Posterior vena cava (tissue), 2 donors: ENCODE measurements at places on chromosomes 2 and 18. TPM values are rescaled to one million over a fixed set of nuclear protein-coding genes. Genes with fewer than 3 reads are reported as not detected.

The AGAP1 gene
- total RNA-seq = 28.9 TPM

The KCNE4 gene
- 23.0 TPM for total RNA-seq

The GAREM2 gene
- total RNA-seq = 6.9 TPM

The DOK6 gene
- total RNA-seq = 8.7 TPM

The IL1B gene
- total RNA-seq = 1.1 TPM

The ARHGEF33 gene
- total RNA-seq = 0.48 TPM

The SAG gene
- not detected for total RNA-seq

The ITPRIPL1 gene
- total RNA-seq = 0.69 TPM

The CELF4 gene
- total RNA-seq = not detected

The TXNDC2 gene
- total RNA-seq = 0.19 TPM

The OSBPL6 gene
- 2.0 TPM for total RNA-seq

The RNU2-63P gene
- 11.5 TPM for total RNA-seq

The CASP10 gene
- total RNA-seq = 12.7 TPM

The SERPINB11 gene
- total RNA-seq = not detected

The NFU1 gene
- 35.3 TPM for total RNA-seq

The DSG1 gene
- not detected for total RNA-seq

The GPR75 gene
- total RNA-seq = 2.1 TPM

The POTEI gene
- not detected for total RNA-seq

The C2orf78 gene
- not detected for total RNA-seq

GRCh38 chr2:15840148-15840547 is 100.2 kb upstream of the MYCN start:
- peak; percentile 10 for DNase-seq

DNA sequence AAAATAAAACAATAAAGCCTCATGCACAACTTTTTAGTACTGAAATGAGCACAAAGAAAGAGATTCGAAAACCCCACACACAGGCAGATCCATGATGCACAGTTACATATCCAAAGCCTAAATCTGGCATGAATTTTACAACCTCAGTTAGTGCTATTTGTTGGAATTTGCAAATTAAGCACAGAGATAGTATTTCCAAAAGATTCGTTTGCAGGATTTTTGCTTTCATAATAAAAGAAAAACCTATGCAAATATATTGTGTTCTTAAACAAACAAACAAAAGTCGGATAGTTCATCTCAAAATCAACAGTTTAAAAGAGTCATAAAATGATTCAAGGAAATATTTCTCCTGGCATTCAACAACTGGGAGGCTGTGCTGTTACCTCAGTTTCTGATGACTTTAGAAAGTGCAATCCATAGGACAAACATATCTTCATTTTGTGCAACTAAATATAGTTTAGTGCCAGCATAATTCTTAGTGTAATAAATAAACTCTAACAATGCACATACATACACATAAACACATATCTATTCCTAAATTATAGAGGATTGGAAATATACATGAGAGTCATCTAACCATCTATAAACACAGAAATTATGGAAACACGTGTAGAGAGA is 10.8 kb downstream of the PAX3 start:
- no peak for DNase-seq

DNA sequence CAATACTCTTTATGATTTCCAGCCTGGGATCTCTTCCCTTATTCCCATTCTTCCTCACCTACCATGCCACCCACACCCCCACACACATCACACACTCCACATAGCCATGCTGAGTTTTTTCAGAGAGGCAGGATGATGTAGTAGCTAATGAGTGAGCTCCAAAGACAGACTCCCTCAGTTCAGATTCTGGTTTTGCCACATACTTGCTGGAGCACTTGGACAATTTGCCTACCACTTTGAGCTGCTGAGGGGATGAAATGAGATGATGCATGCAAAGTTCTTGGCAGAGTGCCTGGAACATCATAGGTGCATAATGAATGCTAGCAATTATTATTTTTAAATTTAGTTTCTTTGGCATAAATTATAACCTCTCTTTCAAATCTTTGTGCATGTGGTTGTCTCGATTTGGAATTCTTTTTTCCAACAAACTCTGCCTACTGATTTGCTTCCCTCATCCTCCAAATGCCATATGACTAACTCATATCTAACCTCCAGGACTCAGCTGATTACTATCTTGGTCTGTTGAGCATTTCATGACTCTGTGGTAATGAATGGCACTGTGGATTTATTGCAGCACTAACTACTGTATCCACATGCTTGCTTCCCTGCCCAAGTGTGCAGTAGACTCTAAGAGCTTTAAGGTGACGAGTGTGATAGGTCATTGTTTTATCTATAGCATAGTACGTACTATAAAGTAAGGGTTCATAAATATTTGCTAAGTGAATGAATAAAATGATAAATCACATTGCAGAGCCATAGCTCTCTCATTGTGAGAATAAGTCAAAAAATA is 99.1 kb downstream of the TACR1 start:
- no peak for DNase-seq

GRCh38 chr2:61238219-61239012 is 76.4 kb downstream of the C2orf74 start:
- DNase-seq = no peak

DNA sequence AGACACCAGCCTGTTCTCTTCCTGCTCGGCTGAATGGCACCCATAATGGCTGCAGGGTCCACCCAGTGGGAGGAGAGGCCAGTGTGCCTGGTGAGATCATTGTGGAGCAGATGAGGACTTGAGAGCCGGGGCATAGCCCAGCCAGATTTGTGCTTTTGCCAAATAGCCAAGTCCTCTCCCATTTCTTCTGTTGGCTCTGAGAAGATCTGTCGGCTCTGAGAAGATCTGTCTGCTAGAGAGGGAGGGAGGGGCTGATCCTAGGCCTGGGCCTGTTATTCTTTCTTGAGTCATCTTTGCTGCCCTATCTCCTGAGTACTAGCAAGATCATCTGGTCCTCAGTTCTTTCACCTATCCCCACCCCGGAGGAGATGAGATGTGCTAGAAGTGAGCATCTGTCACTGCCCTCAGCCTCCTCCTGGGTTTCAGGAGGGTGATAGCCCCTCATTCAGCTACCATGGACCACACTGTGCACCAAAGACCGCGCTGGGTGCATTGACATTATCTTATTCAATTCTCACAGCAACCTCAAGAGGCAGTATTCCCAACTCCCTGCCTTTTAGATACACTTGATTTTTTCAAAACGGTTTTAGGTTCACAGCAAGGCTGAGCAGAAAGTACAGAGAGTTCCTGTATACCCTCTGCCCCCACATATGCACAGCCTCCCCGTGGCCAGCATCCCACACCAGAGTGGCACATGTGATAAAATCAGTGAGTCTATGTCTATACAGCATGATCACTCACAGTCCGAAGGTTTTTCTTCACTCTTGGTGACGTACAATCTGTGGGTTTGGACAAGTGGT is 98.6 kb downstream of the CAPN13 start:
- DNase-seq = peak; percentile 77

DNA sequence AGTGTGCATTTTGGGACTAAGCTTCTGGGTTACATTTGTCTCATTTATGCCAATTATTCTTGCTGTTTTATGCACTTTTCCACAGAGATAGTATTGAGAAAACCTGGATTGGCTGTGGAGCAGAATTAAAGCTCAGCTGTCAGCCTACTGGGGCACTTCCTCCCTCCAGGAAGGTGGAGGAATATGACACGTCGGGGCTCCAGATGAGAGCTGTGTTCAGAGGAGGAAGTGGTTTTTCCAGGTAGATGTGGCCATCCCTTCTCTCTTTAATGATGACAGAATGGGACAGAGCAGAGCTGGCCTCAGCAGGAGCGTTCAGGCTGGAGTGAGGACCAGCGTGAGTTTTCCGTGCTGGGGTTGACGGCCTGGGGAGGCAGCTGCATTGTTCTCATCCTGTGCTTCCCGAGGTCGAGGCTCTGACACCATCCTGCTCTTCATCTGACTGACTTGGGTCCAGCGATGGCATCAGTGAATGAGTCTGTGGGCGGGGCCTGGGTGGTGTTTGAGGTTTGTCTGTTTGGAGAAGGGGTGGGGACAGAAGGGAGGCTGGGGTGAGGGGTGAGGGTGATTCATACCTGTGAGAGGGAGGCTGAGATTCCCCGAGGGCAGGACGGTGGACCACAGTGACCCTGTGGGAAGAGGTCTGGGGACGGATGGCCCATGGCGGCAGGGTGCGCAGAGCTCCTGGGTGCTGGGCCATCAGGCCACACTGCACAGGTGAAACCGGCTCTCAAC is 207.0 kb downstream of the LDLRAD4 start:
- DNase-seq = no peak

GRCh38 chr18:48613589-48614404 is 75.0 kb downstream of the CTIF start:
- peak; percentile 91 for DNase-seq

- DNase-seq = no peak
Observed at GRCh38 chr2:238401551-238401950, 25.2 kb upstream of the ASB1 start.

GRCh38 chr2:229674830-229675530 is 39.4 kb downstream of the DNER start:
- DNase-seq = no peak

- DNase-seq = no peak
Observed at GRCh38 chr2:241553981-241554380, 4.6 kb upstream of the BOK start.

GRCh38 chr18:12782521-12782920 is 79.7 kb downstream of the PSMG2 start:
- no peak for DNase-seq

- no peak for DNase-seq
Observed at GRCh38 chr18:58593938-58594337, 35.0 kb downstream of the ALPK2 start.

- DNase-seq = no peak
Observed at GRCh38 chr2:58594175-58594574, 353.1 kb upstream of the FANCL start.

GRCh38 chr2:176285321-176285720 is 16.1 kb downstream of the MTX2 start:
- DNase-seq = no peak

GRCh38 chr2:33313039-33313438 is 163.4 kb upstream of the RASGRP3 start:
- DNase-seq = no peak

GRCh38 chr18:75827751-75828287 is 400.3 kb upstream of the SMIM21 start:
- no peak for DNase-seq

GRCh38 chr2:70920367-70920715 is 15.4 kb upstream of the ATP6V1B1 start:
- peak; percentile 64 for DNase-seq

- peak; percentile 31 for DNase-seq
Observed at GRCh38 chr2:127605691-127606263, 40.2 kb upstream of the GPR17 start.

GRCh38 chr2:75788902-75789301 is 78.2 kb upstream of the GCFC2 start:
- DNase-seq = no peak

- peak; percentile 58 for DNase-seq
Observed at GRCh38 chr2:119715409-119716283, 36.6 kb downstream of the TMEM177 start.

GRCh38 chr2:225995796-225996461 is 596.4 kb downstream of the NYAP2 start:
- DNase-seq = no peak

GRCh38 chr2:161166538-161167409 is 6.5 kb downstream of the TANK start:
- DNase-seq = no peak

DNA sequence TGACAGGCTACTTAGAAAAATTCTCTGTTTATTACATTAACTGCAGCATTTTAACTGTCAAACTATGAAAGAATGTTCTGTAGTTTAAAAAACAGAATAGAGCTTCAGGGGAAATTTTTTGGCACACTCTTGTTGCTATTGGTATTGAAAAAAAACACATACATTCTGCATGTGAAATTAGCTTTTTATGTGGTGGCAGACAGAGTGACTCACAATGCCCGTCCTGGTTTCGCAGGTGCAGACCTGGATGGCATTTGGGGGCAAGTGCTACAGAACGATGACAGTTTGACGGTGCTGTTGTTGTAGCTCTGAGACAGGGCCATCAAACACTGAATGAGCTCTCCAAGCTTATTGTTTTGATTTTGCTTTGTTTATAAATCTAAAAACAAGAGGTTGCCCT is 105.0 kb upstream of the MAP3K20 start:
- DNase-seq = no peak

- no peak for DNase-seq
Observed at GRCh38 chr2:167005096-167005495, 116.8 kb downstream of the XIRP2 start.

DNA sequence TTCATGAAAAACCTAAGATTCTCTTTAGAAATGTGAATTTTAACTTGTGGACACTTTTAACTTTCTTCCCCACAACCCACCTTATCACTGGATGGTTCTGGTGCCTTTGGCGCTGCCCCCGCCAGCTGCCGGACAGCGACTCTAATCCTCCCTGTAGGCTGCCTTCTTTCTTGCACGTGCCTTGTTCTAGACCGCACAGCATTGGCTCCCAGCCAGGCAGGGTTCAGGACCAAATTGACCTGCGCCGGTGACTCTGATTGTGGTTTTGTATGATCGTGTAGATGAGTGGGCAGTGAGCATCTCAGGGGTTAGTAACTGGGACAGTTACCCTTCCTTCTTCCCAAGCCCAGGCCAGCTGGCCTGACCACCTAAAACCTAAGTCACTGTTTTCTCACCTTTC is 106.8 kb downstream of the ASAP2 start:
- no peak for DNase-seq

- no peak for DNase-seq
Observed at GRCh38 chr2:110713513-110714362, 18.6 kb upstream of the ACOXL start.

DNA sequence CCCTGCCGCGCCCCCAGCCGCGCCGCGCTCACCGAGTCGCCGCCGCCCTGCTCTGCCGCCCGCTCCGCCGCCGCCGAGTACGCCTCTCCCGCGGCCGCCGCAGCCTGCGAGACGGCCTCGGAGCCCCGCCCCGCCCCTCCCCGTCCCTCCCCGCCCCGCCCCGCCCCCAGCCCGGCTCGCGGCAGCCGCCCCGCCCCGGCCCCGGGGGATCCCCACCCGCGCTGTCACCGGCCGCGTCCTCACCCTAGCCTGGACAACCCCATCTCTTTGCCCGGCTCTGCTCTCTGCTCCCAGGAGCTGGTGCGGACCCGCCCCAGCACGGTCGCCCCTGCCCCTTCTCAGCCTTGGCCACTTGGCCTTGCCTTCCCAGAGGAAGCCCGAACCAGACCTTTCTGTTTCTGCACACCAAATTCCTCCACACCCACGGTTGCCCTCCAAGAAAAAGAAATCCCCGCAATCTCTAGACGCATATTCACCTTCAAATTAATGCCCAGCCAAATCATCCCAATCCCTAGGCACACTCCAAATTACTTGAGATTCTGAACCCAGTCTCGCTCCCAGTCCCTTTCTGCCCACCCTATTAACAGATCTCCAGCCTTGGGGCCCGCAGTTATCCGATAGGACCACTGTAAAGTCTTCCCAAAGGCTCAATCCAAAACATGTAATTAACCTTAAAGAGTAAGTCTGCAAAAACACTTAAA is at the start of gene CYRIA:
CYRIA (minus strand) TSS at position 87 of the 701 bp plus-strand sequence. CDS start 77,715 bp downstream, outside the sequence.
- DNase-seq = peak; percentile 89

GRCh38 chr2:58063641-58064040 is 17.0 kb downstream of the VRK2 start:
- no peak for DNase-seq
